Right lung (tissue), 10 donors: ENCODE measurements at places on chromosomes 13 and 19. TPM values are rescaled to one million over a fixed set of nuclear protein-coding genes. Genes with fewer than 3 reads are reported as not detected.

Gene CLEC11A
- 66.3 TPM for polyA plus RNA-seq

Gene SLC5A5
- not detected for polyA plus RNA-seq

Gene CGB5
- polyA plus RNA-seq, result 0.30 TPM

Gene DCT
- 0.24 TPM for polyA plus RNA-seq

Gene C13orf46
- polyA plus RNA-seq, result 0.26 TPM

Gene C13orf42
- not detected for polyA plus RNA-seq

Gene SMIM44
- not detected for polyA plus RNA-seq

Gene ZFP14
- 16.2 TPM for polyA plus RNA-seq

Gene LCP1
- polyA plus RNA-seq, result 14.4 TPM

Gene ZNF566
- 16.8 TPM for polyA plus RNA-seq

Gene FPR3
- 1.8 TPM for polyA plus RNA-seq

Gene CEACAM6
- 3.4 TPM for polyA plus RNA-seq

Gene SETDB2
- polyA plus RNA-seq, result 22.0 TPM

Gene ZNF805
- 3.8 TPM for polyA plus RNA-seq

Gene ADGRE3
- 0.13 TPM for polyA plus RNA-seq
